ENCODE measurements at places on chromosomes 1 and 21.

DNA sequence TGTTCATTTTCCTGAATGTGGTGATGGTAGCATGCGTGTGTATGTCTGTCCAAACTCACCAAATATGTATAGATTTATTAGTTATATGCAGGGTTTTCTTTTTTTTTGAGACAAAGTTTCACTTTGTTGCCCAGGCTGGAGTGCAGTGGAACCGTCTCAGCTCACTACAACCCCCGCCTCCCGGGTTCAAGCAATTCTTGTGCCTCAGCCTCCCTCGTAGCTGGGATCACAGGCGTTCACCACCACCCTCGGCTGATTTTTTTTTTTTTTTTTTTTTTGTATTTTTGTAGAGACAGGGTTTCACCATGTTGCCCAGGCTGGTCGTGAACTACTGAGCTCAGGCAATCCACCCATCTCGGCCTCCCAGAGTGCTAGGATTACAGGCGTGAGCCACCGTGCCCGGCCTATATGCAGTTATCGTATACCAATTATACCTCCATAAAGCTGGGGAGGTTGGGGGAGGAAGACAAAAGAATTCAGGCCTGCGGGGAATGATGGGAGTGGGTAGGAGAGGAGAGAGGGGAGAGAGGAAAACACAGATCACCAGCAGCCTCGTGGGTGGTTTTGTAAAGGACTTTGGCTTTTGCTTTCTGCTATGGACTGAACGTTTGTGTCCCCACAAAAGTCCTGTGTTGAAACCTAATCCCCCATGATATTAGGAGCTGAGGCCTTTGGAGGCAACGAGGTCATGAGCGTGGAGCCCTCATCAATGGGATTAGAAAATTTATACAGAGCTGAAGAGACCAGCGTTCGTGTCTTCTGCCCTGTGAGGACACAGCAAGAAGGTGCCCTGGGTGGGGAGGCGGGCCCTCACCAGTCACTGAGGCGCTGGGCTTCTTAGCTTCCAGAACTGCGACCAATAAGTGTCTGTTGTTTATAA is 4.4 kb upstream of the HNRNPU start:
- DNase-seq = no peak

GRCh38 chr1:88609051-88609450 is 75.0 kb upstream of the PKN2 start:
- DNase-seq = no peak

DNA sequence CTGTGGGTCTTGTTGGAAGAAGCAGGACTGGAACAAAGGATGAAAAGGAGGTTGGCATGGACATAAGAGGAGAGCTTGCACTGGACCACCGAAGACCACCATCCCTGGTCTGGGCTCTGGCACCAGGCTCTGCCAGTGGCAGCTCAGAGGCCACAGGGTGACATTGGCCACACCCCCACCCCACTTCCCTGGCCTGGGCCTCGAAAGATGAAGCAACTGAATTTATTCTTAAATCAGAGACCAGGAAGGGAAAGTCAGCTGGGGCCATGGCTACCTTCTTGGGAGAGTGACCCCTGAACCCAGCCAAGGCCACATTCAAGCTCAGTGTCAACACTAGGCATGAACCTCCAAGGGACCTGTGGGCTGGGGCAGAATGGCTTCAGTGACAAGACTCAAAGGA is 4.0 kb downstream of the KLHDC7A start:
- DNase-seq = no peak

- DNase-seq = no peak
Observed at GRCh38 chr1:192601143-192601542, 25.6 kb downstream of the RGS1 start.

GRCh38 chr1:186420923-186421322 is 40.0 kb downstream of the PDC start:
- no peak for DNase-seq

DNA sequence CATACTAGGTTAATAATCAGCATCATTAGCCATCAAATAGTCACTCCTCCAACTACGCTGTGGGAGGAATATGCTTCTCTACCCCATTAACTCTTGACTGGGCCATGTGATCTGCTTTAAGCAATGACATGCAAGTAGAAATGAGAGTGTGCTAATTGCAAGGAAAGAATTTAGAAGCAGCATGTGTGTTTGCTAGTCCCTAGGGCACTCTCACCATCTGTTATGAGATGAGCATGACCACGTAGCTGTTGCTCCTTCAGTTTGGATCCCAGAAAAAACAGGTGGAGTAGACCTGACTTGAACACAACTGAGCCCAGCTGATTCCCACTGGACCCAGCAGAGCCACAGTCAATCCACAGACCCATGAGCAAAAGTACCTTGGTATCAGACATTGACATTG is 19.7 kb upstream of the RGS7 start:
- DNase-seq = no peak

DNA sequence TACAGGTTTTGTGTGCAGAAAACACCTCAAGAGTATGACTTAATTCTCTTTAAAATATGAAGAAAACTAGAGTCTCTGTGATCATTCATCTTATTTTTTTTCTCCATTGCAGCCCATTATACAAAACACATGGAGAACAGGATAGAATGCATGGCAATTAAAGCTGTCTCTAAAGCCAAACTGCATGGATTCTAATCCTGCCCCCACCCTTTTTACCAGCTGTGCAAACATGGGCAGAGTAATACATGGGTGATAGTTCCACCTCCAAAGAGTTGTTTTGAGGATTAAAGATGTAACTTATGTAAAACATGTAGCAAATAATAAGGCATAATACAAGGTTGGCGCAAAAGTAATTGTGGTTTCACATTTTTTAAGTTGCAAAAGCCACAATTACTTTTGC is 114.4 kb downstream of the CLEC20A start:
- DNase-seq = no peak

DNA sequence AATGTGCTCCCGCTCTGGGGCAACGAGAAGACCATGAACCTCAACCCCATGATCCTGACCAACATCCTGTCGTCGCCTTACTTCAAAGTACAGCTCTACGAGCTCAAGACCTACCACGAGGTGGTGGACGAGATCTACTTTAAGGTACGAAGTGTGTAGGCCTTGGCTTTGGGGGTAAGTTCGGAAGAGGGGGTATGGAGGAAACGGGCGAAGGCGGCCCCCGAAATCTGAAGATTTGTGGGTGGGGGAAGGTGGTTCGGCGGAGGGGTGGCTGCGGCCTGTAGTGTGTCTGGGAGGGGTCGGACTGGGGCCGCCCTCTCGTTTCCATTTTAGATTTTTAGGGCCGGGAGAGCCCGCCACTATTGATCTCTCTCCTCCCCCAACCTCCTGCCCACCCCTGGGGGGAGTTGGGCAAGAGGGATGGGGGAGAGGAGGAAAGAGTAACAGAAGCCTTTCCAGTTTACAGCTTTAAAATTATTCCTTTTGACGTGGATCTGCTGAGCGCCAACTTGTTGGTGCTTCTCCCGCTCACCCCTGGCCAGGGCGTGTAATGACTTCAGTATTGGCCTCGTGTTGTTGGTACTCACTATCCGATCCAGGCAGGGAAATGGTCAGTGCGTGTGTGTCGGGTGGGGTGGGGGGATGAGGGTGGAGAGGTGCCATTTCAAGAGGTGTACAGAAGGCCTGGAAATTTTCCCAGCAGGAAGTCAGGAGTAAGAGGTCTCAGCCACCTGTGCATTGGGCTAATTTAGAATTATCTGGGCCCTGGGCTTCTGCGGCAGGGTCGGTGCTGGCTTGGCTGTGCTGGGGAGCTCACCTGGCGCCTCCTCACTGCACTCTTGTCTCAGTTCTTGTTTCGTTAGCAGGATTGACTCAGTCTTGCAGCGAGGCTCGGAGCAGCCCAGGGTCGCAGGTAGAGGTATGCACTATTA is 880 bp downstream of the PRPF38B start:
- peak; percentile 52 for DNase-seq

- no peak for DNase-seq
Observed at GRCh38 chr1:89578946-89579684, 53.8 kb upstream of the LRRC8C start.

- DNase-seq = no peak
Observed at GRCh38 chr1:87914396-87914795, 585.7 kb downstream of the LMO4 start.

- DNase-seq = no peak
Observed at GRCh38 chr1:61131716-61132115, 49.4 kb downstream of the NFIA start.

Data from activated naive CD4-positive, alpha-beta T cell (primary cell).